ENCODE measurements at places on chromosomes 5 and 9.
A peak's percentile ranks its signal among the peaks of the same experiment; 100 is the strongest.

- DNase-seq: no peak
- no peak overlapping the region for H3K27ac ChIP-seq
- H3K4me3 ChIP-seq: no peak overlapping the region
- no peaks in the 10 kb centered on the region for H3K4me1 ChIP-seq
Measured at GRCh38 chr5:139912804-139913203, 117.2 kb downstream of the PSD2 start.

DNA sequence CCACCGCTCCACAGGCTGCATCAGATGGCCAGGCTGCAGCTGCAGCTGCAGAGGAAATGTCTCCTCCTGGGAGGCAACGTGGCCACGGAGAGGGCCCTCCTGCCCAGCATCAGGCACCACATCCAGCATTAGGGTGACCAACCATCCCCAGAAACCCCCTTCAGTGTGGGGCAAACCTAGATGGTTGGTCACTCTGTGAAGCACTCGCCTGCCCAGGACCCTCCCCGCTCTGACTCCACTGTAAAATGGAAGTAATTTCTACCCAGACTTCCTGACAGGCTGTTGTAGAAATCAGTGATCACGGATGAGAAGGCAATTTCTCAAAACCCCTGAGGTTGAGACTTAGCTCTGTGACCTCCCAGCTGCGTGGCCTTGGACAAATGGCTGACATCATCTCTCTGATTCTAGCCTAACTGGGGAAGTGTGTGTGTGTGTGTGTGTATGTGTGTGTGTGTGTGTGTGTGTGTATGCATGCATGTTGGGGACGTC is 31.6 kb downstream of the B4GALT1 start:
- H3K4me1 ChIP-seq: peaks cover 16% of the 10 kb centered on the region
- DNase-seq: peak; percentile 50
- no peak overlapping the region for H3K4me3 ChIP-seq
- H3K27ac ChIP-seq: no peak overlapping the region
- no peaks in the 10 kb centered on the region for H3K27me3 ChIP-seq
- peaks cover 2% of the 10 kb centered on the region for H3K36me3 ChIP-seq

- no peak for DNase-seq
- H3K4me3 ChIP-seq: no peak overlapping the region
- no peaks in the 10 kb centered on the region for H3K36me3 ChIP-seq
- no peak overlapping the region for H3K27ac ChIP-seq
Measured at GRCh38 chr5:89230178-89230577, 347.2 kb upstream of the MEF2C start.

GRCh38 chr9:100474082-100474923 is 1.4 kb downstream of the TMEFF1 start:
- no peaks in the 10 kb centered on the region for H3K4me1 ChIP-seq
- H3K4me3 ChIP-seq: peak overlapping the region; percentile 74
- no peaks in the 10 kb centered on the region for H3K36me3 ChIP-seq
- no peaks in the 10 kb centered on the region for H3K27me3 ChIP-seq
- DNase-seq: no peak

GRCh38 chr5:143501310-143502044 is 98.0 kb upstream of the NR3C1 start:
- no peak overlapping the region for H3K4me3 ChIP-seq
- no peaks in the 10 kb centered on the region for H3K27me3 ChIP-seq
- H3K27ac ChIP-seq: no peak overlapping the region
- no peak for DNase-seq

- peaks cover 6% of the 10 kb centered on the region for H3K36me3 ChIP-seq
- H3K4me1 ChIP-seq: no peaks in the 10 kb centered on the region
- H3K27me3 ChIP-seq: no peaks in the 10 kb centered on the region
- DNase-seq: peak; percentile 66
Measured at GRCh38 chr5:67146574-67146973, 50.0 kb downstream of the CD180 start.

- DNase-seq: no peak
- H3K27ac ChIP-seq: no peak overlapping the region
- H3K4me1 ChIP-seq: no peaks in the 10 kb centered on the region
- H3K4me3 ChIP-seq: no peak overlapping the region
- no peaks in the 10 kb centered on the region for H3K36me3 ChIP-seq
Measured at GRCh38 chr9:2281031-2281802, 266.1 kb downstream of the SMARCA2 start.

GRCh38 chr5:1662559-1663085 is 137.0 kb downstream of the MRPL36 start:
- H3K27ac ChIP-seq: no peak overlapping the region
- peaks cover 10% of the 10 kb centered on the region for H3K27me3 ChIP-seq
- no peaks in the 10 kb centered on the region for H3K36me3 ChIP-seq
- H3K4me1 ChIP-seq: no peaks in the 10 kb centered on the region
- no peak for DNase-seq

GRCh38 chr9:93116072-93116961 is 17.7 kb downstream of the NINJ1 start:
- H3K27ac ChIP-seq: peak overlapping the region; percentile 59
- H3K4me3 ChIP-seq: no peak overlapping the region
- DNase-seq: peak; percentile 40
- no peaks in the 10 kb centered on the region for H3K27me3 ChIP-seq
- H3K36me3 ChIP-seq: peaks cover 10% of the 10 kb centered on the region

DNA sequence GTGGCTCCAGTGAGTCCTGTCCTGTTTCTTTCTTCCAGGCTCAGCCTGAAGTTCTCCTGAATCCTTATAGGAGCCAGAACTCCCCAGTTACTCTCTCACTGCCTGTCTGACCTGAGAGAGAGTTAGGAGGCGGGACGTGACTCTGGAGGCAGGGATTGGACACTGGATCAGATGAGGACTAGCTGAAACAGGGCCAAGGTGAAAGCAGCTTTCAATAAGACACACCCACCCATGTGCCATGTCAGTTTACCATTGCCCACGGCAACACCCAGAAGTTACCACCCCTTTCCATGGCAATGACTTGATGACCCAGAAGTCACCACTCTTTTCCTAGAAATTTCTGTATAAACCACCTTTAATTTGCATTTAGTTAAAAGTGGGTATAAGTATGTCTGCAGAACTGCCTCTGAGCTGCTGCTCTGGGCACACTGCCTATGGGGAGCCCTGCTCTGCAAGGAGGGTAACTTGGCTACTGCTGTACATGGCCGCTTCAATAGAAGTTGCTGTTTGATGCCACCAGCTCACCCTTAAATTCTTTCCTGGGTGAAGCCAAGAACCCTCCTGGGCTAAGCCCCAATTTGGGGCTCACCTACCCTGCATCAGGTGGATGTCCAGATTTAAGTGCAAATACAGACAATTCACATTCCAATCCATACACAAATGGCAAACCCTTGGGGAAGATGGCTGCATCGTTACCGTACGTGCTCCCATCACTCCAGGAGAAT is 13.7 kb downstream of the FCN2 start:
- no peaks in the 10 kb centered on the region for H3K27me3 ChIP-seq
- H3K4me3 ChIP-seq: no peak overlapping the region
- no peaks in the 10 kb centered on the region for H3K36me3 ChIP-seq
- H3K4me1 ChIP-seq: no peaks in the 10 kb centered on the region
- no peak overlapping the region for H3K27ac ChIP-seq
- DNase-seq: no peak

DNA sequence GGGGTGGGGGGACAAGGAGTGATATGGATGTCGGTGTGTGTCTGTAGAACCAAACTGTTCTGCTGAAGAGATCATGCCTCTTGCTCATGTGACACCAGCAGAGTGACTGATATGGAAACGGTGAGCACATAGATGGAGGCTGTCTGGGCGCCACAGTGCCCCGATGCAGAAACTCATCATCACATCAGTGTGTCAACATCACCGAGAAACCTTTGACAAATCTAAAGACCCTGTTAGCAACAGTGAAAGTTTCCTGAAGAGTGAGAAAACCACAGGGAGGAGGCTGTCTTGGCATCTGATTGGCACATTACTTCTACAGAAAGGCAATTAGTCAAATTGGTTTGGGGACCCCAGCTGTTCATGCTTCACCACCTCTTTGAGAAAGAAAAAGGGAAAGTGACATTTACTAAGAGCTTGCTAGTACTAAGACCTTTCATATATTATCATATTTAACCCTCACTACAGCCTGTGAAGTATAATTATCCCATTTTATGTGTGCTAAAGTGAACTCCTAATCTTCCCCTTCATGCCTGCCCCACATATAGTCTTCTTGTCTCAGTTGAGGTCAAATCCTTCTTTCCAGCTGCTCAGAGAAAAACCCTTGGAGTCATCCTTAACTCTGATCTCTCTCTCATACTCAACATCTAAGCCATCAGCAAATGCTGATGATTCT is 25.6 kb downstream of the CSF2 start:
- peaks cover 32% of the 10 kb centered on the region for H3K4me1 ChIP-seq
- H3K4me3 ChIP-seq: no peak overlapping the region
- no peak for DNase-seq
- H3K27ac ChIP-seq: no peak overlapping the region
- H3K36me3 ChIP-seq: no peaks in the 10 kb centered on the region

- H3K4me1 ChIP-seq: no peaks in the 10 kb centered on the region
- H3K27me3 ChIP-seq: no peaks in the 10 kb centered on the region
- H3K36me3 ChIP-seq: no peaks in the 10 kb centered on the region
- H3K4me3 ChIP-seq: no peak overlapping the region
- no peak overlapping the region for H3K27ac ChIP-seq
- no peak for DNase-seq
Measured at GRCh38 chr9:70065572-70065971, 21.9 kb downstream of the MAMDC2 start.

- H3K36me3 ChIP-seq: peaks cover 2% of the 10 kb centered on the region
- H3K27me3 ChIP-seq: no peaks in the 10 kb centered on the region
- peaks cover 2% of the 10 kb centered on the region for H3K4me1 ChIP-seq
- H3K27ac ChIP-seq: peak overlapping the region; percentile 87
Measured at GRCh38 chr5:132557478-132558172, 848 bp downstream of the RAD50 start.

DNA sequence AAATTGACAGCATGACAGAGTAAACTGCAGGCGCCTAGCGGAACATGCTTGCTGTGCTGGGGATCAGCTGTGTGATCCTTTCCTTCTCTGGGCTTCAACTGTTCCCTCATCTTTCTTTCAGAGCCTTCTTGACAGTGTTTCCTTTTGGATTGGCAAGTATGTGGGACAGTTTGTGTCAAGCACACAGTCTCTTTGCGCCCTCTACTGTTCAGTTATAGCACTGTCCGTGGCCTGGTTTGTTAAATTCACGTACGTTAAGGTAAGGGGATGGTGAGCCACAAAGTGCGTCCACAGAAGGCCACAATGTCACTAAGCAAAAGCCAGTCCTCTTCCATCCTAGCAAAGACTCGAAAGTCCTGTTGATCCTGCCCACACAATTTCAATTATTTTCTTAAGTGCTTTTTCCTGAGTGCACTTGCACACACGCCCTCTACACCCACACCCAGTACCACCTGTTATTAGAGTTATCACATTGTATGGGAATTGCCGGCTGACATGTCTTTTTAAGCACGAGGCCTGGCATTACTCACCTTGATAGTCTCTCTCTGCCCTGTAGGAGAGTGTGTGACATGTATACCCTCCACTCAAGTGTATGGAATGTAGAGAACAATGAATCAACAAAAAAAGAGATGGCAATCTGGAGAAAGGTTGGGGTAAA is 22.5 kb upstream of the PTPN3 start:
- H3K4me1 ChIP-seq: no peaks in the 10 kb centered on the region
- H3K36me3 ChIP-seq: no peaks in the 10 kb centered on the region
- peaks cover 2% of the 10 kb centered on the region for H3K27me3 ChIP-seq
- no peak overlapping the region for H3K27ac ChIP-seq

GRCh38 chr9:35711501-35712428 is 20.2 kb downstream of the TLN1 start:
- peaks cover 62% of the 10 kb centered on the region for H3K36me3 ChIP-seq
- H3K4me1 ChIP-seq: no peaks in the 10 kb centered on the region
- DNase-seq: no peak
- H3K27ac ChIP-seq: no peak overlapping the region
- H3K27me3 ChIP-seq: no peaks in the 10 kb centered on the region
- H3K4me3 ChIP-seq: no peak overlapping the region

GRCh38 chr9:124776618-124776953 is 347 bp upstream of the OLFML2A start:
- no peak for DNase-seq
- H3K27me3 ChIP-seq: no peaks in the 10 kb centered on the region
- H3K27ac ChIP-seq: no peak overlapping the region
- no peaks in the 10 kb centered on the region for H3K36me3 ChIP-seq
- peaks cover 22% of the 10 kb centered on the region for H3K4me1 ChIP-seq
- H3K4me3 ChIP-seq: peak overlapping the region; percentile 41

GRCh38 chr9:121837113-121837961 is 185.9 kb downstream of the DAB2IP start:
- H3K4me3 ChIP-seq: no peak overlapping the region
- H3K27me3 ChIP-seq: no peaks in the 10 kb centered on the region
- peaks cover 3% of the 10 kb centered on the region for H3K4me1 ChIP-seq
- H3K27ac ChIP-seq: no peak overlapping the region
- peak; percentile 29 for DNase-seq

- H3K27me3 ChIP-seq: no peaks in the 10 kb centered on the region
- peaks cover 38% of the 10 kb centered on the region for H3K4me1 ChIP-seq
- H3K36me3 ChIP-seq: peaks cover 31% of the 10 kb centered on the region
- peak overlapping the region; percentile 62 for H3K27ac ChIP-seq
Measured at GRCh38 chr9:128913048-128913900, 7.5 kb upstream of the PHYHD1 start.

DNA sequence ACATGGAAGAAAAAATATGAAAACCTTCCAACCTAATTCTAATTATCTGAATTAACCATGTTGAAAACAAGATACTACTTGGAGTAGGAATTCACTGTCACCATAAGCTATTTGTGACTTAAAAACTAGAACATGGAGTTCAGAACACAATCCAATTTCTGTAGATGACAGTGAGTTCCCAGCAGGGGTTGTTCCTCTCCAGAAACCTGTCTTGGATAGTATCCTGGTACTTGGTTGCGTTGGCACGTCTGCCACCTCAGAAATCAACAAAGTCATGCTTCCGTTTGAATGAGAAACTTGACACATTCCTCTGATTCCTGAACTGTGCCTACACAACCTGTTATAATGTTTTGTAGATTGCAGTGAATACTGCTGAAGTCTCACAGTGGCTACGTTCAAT is 789.9 kb upstream of the DMAC1 start:
- no peaks in the 10 kb centered on the region for H3K27me3 ChIP-seq
- no peak overlapping the region for H3K4me3 ChIP-seq
- no peaks in the 10 kb centered on the region for H3K36me3 ChIP-seq
- no peak overlapping the region for H3K27ac ChIP-seq
- no peak for DNase-seq
- H3K4me1 ChIP-seq: no peaks in the 10 kb centered on the region

DNA sequence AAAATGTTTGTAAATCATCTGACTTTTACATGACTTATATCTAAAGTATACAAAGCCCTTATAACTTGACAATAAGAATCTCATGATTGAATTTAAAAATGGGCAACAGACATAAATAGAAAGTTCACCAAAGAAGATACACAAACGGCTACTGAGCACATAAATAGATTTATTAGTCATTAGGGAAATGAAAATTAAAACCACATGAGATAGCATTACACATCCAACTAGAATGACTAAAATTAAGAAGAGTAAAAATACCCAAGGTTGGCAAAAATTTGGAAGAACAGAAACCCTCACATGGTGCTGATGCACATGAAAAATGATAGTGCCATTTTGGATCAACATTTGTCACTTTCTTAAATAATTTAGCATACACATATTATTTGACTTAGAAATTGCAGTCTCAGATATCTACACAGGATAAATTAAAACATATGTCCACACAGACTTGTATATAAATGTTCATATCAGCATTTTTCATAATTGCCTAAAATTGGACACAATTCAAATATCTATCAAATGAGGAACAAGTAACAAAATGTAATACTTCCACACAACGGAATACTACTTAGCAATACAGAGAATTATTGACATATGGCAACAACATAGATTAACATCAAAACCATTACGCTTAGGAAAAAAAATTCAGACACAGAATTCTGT is 359.1 kb upstream of the DAB2 start:
- H3K36me3 ChIP-seq: no peaks in the 10 kb centered on the region
- peak; percentile 53 for DNase-seq
- H3K4me1 ChIP-seq: no peaks in the 10 kb centered on the region
- no peaks in the 10 kb centered on the region for H3K27me3 ChIP-seq
- H3K27ac ChIP-seq: no peak overlapping the region

Data from fibroblast of lung (primary cell).